ENCODE measurements at places on chromosomes 7 and 10.

GRCh38 chr7:113775401-113775800, 143.4 kb downstream of the PPP1R3A start:
- peak; percentile 36 for DNase-seq

- DNase-seq, result no peak
Measured at GRCh38 chr7:135239263-135239662, 5.6 kb downstream of the STRA8 start.

- no peak for DNase-seq
Measured at GRCh38 chr10:32057036-32057372, 779 bp upstream of the KIF5B start.

- DNase-seq, result peak; percentile 21
Measured at GRCh38 chr7:74217455-74218342, 7.9 kb downstream of the LAT2 start.

DNA sequence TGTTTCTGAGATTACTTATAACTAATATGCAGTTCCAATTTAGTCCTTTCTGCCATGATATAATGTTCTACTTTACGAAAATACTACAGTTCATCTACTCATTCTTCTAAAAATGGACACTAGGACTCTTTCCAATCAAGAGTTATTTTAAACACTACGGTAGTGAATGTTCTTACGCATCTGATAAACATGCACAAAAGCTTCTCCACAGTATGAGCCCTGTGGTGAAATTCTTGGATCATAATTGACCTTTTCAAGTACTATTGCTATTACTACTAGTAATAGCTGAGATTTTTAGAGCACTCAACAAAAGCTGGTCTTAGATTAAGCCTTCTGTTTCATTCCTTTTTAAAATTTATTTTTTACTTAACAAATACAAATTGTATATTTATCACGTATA, 106.4 kb downstream of the CH25H start:
- DNase-seq, result no peak

DNA sequence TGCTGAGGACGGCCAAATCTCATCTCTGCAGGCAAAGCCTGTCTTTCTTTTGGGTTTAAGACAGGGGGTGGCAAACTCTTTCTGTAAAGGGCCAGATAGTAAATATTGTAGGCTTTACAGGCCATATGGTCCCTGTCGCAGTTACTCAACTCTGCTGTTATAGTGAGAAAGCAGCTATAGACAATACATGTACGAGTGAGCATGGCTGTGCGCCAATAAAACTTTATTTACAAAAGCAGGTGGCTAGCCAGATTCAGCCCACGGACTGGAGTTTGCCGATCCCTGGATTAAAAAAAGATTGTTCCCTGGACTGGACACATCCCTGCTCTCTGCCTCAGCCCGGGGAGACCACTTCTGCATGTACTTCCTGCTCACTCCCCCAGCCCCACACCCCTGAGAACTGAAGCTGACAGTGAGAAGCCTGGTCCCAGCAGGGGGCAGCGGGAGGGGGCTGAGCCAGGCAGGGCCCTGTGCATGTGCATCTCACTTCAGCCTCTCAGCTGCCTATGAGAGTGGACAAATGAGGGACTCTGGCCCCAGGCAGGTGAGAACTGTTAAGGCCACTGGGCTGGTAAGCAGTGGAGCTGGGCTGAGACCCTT, 392.4 kb downstream of the PLXNA4 start:
- DNase-seq, result no peak

- DNase-seq, result no peak
Measured at GRCh38 chr7:110564246-110564645, 526.7 kb upstream of the LRRN3 start.

DNA sequence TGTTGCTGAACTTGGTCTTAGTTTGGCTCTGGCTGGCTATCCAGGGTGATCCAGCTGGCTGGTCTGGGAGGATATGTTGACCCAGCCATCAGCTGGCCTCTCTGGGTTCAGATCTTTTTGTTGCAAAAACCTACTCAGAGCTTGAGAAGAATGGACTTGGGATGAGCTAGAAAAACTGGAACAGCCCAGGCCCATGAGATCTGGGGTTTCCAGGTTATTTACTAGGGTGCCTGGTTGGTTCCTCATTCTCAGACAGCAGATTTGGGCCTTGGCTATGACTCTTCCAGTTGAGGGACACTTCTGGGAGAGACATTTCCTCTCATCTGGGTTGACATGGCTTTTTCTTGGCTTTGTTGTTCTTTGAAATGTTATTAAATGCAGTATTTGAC, 116.6 kb downstream of the ADCY1 start:
- no peak for DNase-seq

DNA sequence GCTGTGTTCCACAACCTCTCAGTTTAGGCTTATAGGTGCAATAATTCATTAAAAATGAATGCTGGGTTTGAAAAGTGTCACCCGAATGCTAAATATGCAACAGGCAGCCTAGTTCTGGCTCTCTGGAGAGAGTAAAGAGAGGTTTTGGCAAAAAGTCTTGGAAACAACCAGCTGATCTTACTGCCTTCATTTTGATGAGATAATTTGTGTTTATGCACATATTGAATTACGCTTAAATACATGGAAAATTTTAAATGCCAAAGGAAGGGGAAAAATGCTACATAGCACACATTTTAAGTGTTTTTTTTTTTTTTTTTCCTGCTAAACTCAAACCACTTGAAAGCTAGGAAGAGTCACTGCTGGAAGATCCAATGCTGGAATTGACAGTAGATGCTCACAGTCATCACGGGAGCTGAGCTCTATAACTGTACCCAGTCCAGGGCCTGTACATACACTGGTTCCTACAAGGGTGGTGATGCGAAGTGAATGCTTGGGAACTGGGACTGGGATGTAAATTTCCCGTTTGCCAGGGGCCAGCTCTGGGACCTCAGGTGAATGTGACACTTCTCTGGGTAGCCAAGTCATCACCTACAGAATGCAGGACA, 151.5 kb downstream of the PFKFB3 start:
- DNase-seq, result no peak

GRCh38 chr10:130425881-130426435, 289.8 kb downstream of the GLRX3 start:
- DNase-seq, result no peak

DNA sequence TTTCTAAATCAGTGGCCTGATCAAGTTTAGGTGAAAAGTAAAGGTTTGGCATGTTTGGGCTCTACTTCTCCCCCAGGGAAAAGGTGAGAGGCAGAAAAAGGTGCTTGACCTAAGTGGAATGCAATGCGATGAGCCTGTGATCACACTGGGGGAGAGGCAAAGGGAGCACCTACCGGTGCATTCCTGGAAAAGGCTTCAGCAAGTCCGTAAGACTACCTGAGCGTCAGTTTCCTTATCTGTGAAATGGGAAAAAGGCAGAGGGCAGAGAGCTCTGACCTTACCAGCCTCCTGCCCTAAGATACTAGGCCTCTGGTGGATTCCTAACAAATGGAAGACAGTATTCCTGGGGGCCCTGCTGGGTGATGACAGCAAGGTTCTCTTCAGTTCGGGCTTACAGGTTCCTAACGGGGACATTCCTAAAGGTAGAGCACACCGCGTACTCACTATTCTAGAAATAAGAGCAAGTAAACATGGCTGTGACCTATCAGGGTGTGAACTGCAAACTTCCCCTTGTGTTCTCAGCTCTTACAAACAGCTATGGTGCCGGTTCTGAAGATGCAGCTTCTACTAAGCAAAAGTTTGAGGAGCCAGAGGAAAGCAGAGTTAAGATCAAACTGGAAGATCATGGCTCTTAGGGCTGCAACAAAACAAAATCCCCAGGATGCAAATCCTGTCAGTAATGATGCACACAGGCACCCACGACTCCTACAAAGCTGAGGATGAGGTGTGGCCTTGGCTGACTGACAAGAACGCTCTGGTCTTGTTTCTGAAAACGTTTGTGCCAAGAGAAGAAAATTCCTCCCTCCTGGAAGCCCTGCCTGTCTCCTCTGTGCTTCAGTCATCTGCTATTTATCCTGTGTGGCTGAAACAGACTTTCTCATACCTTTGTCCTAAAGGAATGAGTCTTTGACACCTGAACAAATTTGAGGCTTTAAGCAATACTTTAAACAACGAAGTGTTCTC, 13.3 kb upstream of the ACSL5 start:
- peak; percentile 33 for DNase-seq

- peak; percentile 2 for DNase-seq
Measured at GRCh38 chr10:10094691-10095090, 923.0 kb upstream of the CELF2 start.

DNA sequence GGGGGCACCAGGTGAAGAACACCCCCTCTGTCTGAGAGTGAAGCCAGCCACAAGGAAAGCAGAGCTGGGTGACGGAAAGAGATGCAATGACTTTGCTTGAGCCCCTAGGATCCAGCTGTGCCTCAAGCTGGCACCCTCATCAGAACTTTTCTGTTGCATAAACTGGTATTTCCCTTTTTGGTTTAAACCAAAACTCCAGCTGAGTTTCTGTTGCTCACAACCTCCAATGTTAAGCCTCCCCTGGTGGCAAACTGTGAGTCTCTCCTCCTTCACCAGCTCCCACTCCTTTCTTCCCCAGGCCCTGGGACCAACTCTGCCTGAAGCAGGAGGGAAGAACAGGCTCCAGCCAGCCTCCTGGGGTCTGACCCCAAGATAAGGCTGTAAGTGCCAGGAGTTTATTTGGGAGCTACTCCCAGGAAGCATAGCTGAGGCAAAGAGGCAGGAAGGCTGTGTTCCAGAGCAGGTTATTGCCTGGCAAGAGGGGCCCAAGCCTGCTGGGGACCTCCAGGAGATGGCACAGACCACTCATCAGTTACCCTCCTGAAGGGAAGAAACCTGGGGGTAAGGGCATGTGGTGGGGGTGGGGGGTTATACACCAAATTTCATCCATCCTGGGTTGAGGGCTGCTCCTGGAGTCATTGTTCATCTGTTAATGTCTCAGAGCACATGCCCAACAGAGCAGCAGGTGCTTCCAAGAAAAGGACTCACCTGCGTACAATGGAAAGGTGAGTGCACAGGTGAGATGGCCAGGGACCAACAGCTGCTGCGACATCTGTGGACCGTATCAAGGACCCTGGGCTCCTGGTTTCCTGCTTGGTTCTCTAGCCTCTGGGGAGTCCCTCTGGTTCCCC, 73.3 kb upstream of the NANOS1 start:
- DNase-seq, result no peak

- no peak for DNase-seq
Measured at GRCh38 chr7:149569726-149570422, 72.3 kb upstream of the ZNF746 start.

DNA sequence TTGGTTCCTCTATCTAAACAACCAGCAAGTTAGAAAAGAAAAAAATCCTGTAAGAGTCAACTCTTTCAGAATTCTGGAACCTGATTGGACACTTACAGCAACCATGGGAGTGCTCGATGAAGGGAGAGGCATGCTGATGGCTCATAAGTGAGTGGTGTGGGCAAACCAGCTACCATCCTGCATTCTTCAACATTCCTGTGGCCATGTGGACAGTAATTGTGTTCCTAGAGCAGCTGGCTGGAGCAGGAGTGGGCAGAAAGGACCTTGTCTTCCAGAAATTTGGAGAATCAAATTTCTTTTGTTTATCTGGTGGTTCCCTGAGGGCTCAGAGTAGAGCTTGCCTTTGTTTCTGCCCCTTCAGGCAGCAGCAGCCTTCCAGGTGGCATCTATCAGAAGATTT, 22.5 kb upstream of the MYL7 start:
- DNase-seq, result peak; percentile 79

- no peak for DNase-seq
Measured at GRCh38 chr10:10007957-10008356, 1009.7 kb upstream of the CELF2 start.

- peak; percentile 59 for DNase-seq
Measured at GRCh38 chr10:88389456-88389855, 193.7 kb downstream of the RNLS start.

GRCh38 chr7:115267503-115267902, 345.6 kb downstream of the MDFIC start:
- no peak for DNase-seq

- DNase-seq, result no peak
Measured at GRCh38 chr7:103059471-103059870, 15.1 kb downstream of the FBXL13 start.

DNA sequence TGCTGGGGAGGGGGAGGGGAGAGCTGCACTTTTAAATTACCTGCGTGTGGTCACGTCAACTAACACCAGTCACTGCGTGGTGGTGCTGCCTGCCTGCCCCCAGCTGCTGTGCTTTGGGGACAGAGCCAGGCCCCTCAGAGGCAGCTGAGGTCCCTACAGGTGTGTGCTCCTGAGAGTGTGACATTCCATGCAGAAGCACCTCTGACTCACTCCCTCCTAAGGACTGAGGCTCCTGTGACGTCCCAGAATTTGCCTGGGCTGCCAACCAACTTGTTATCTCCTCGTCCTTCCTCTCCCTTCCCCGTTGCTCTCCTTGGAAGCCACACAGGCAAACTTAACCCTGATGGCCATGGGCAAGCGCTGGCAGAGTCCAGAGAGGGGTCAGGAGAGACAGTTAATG, 563.0 kb downstream of the PARD3 start:
- DNase-seq, result no peak

DNA sequence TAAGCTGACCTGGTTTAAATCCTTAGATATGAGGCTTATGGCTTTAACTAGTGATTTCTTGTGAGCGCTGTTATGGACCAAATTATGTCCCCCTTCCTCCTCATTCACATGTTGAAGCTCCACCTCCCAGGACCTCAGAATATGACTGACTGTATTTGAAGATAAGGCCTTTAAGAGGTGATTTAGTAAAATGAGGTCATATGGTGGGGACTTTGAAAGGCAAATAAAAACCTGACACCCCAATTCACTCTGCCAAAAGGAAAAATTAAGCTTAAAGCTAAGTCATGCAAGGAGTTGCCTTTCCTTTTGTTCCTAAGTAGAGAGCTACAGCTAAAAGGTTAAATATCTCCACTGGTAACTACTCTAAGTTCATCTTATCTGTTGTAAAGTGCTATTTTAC, 36.4 kb upstream of the FIGNL1 start:
- no peak for DNase-seq

- DNase-seq, result peak; percentile 22
Measured at GRCh38 chr7:2624293-2624886, 7.4 kb upstream of the TTYH3 start.

- DNase-seq, result peak; percentile 64
Measured at GRCh38 chr7:7424151-7424873, 111.4 kb downstream of the COL28A1 start.

GRCh38 chr10:36341471-36341870, 699.4 kb upstream of the FZD8 start:
- peak; percentile 52 for DNase-seq

DNA sequence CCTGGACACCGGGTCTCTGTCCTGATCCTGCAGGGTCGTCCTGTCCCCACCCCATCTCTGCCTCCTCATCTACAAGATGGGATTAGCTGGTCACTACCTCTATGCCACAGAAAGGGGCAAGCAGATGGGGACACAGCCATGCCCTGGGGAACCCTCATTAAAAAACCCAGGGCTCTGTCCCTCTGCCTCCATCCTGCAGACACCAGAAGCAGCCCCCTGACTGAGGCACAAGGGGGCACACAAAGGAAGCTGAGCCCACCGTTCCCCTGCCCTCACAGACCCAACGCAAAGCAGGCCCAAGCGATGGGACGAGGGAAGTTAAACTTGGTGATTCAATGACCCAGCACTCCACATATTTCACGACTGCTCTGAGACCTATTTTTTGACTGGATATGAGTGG, 142.4 kb downstream of the TCERG1L start:
- no peak for DNase-seq
